ENCODE measurements at places on chromosomes 1 and 21. TPM values are rescaled to one million over a fixed set of nuclear protein-coding genes. Genes with fewer than 3 reads are reported as not detected.

- no peak for DNase-seq
Observed at GRCh38 chr1:219050086-219050821, 123.4 kb upstream of the LYPLAL1 start.

- peak; percentile 66 for DNase-seq
Observed at GRCh38 chr1:93021539-93022134, 57.4 kb upstream of the MTF2 start.

GRCh38 chr21:46248827-46249226, 20.3 kb upstream of the LSS start:
- DNase-seq: no peak

DNA sequence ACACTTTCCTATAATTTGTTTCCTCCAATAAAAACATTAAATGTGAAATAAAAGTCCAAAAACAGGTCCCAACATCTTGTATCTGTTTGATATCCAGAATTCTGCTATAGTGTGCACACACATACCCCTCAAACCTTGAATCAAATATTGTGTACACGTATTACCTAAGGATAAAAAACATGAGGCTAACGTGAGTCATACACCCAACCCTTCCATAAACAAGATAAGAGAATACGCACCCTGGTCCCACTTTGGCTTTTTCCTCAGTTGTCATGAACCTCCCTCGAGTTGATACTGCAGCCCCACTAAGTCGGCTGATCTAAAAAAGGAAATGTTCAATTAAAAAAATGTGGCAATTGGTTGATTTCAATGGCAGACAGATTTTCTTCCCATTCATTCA, 5.2 kb downstream of the KHDC4 start:
- DNase-seq: no peak

GRCh38 chr1:193448682-193449461, 262.5 kb upstream of the B3GALT2 start:
- DNase-seq: no peak

- DNase-seq: no peak
Observed at GRCh38 chr21:40445349-40445921, 401.5 kb downstream of the DSCAM start.

DNA sequence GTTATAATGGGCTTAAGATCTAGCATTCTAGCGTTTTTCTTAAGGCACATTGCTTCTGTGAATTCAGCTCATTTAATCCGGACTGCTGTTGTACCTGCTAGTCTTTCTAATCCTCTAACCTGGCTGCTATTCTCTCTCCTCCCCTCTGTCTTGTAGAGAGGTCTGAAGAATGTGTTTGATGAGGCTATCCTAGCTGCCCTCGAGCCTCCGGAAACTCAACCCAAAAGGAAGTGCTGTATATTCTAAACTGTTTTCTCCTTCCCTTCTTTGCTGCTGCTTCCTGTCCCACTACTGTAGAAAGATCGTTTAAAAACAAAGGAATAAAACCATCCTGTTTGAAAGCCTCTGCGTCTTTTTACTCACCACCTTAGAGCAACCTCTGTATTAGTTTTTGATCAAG, 37.3 kb downstream of the CDC42 start:
- DNase-seq: no peak

Gene TCHH
- total RNA-seq: not detected

Data from renal cortical epithelial cell (primary cell).